Activated CD8-positive, alpha-beta memory T cell treated with anti-CD3 and anti-CD28 coated beads, Interleukin-2, amount 50 U/mL, for 4 hours (primary cell): ENCODE measurements at places on chromosomes 6 and 20.

- no peak for DNase-seq
These were observed 105.3 kb upstream of the KCNG1 start for GRCh38 chr20:51128198-51128597.

- no peak for DNase-seq
These were observed 85.9 kb downstream of the FBXO5 start for GRCh38 chr6:152896923-152897322.

DNA sequence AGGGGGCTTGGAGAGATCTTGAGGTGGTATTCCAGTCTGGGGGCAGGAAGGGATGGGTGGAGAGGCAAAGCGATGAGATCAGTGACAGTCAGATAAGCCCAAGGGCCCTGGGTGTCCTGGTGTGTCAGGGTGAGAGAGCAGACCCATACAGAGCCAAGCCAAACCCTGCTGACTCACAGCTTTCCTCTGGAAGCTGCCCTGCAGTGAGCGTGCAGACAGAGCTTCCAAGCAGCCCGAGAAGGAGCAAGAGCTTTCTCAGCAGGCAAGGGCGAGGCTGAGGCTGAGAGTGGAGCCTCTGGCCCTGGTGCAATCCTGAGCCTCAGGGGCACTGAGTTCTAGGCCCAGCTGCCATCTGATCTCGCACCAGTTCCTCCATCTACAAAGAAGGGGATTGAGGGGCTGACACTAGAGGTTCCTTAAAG lies 91.1 kb upstream of the HIVEP1 start:
- no peak for DNase-seq

GRCh38 chr6:100456141-100456907 lies 8.4 kb downstream of the SIM1 start:
- no peak for DNase-seq

- DNase-seq, result no peak
These were observed 560.8 kb upstream of the JAG1 start for GRCh38 chr20:11234608-11235007.

DNA sequence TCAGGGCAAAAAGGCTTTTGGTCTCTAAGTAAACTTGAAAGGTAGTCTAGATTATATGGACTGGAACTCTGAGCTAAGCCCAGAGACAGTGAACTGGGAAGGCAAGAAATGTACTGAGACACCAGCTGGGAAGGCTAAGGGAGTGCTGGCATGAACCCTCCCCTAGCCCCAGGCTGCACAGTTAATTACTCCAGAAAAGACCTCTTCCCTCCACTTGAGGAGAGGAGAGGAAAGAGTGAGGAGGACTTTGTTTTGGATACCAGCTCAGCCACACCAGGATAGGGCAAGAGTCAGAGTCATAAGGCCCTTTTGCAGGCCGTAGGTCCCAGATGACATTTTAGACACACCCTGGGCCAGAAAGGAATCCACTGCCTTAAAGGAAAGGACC lies 84.1 kb upstream of the GJE1 start:
- no peak for DNase-seq

GRCh38 chr6:136051140-136051775 lies 198.9 kb downstream of the MTFR2 start:
- DNase-seq, result no peak

GRCh38 chr6:143655541-143655940 lies 22.2 kb upstream of the PHACTR2 start:
- DNase-seq, result no peak

- DNase-seq, result no peak
These were observed 99.5 kb downstream of the ANKRD60 start for GRCh38 chr20:58128635-58129625.

GRCh38 chr6:146381486-146381885 lies 162.1 kb upstream of the RAB32 start:
- no peak for DNase-seq

DNA sequence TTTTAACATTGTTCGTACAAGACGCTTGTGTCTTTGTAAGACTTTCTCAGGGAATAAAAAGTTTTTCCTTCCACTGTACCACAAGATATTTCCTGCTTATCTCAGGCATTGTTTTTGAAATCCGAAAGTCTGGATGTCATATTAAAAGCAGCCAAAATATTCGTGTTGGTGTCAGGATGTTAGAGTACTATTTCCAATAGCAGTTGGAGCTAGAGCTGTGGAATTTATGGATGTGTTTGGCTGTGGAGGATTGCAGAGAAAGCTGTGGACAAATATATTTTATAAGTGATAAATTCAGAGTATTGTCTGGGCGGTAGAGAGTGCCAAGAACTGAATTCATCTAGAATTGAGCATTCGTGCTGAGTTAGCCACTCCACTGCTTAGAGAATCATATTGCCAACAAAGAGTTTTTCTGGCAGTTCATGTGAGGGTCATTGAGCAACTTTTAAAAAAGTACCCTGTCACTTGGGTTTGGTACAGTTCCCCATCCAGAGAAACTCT lies 57.7 kb downstream of the ZDHHC14 start:
- no peak for DNase-seq

GRCh38 chr20:48541581-48542071 lies 286.2 kb downstream of the PREX1 start:
- no peak for DNase-seq

- no peak for DNase-seq
These were observed 124.4 kb upstream of the AFDN start for GRCh38 chr6:167702241-167702827.

DNA sequence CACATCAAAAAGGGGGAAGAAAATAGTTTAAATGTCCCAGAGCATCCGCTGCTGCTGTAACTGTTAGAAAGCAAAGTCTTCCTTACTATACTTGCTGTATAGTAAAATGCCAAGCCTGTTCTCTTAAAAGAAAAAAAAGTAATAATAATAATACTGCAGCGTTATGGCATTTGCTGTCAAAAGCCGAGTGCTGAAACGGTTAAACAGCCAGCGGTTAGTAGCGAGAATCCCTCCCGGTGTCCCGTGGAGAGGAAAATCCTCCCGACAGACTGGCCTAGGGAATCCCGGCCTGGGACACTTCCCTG lies 19.5 kb upstream of the NFATC2 start:
- DNase-seq, result no peak
